ENCODE measurements at places on chromosomes 1 and 21.

GRCh38 chr1:223017291-223017690, 125.8 kb downstream of the TLR5 start:
- no peak for DNase-seq

- no peak for DNase-seq
These were observed 29.1 kb downstream of the PIGP start for GRCh38 chr21:37043818-37044217.

GRCh38 chr1:246008363-246008831, 498.7 kb downstream of the SMYD3 start:
- no peak for DNase-seq

- no peak for DNase-seq
These were observed 40.5 kb upstream of the KRTAP19-8 start for GRCh38 chr21:31078796-31079195.

DNA sequence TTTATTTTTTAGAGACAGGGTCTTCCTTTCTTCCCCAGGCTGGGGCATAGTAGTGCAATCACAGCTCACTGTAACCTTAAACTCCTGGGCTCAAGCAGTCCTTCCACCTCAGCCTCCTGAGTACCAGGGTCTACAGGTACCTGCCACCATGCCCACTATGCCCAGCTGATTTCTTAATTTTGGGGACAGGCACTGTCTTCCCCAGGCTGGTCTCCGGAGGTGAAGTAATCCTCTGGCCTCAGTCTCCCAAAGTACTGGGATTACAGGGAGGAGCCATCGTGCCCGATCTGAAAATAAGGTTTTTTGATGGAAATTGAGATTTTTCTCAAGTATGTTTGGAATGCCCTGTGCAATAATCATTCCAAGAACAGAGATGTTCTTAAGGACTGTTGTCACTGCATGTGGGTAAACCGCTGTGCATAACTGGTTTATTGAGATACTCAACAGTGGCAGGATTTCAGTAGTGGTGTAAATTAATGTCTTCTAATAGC, 934 bp upstream of the MSH4 start:
- no peak for DNase-seq

DNA sequence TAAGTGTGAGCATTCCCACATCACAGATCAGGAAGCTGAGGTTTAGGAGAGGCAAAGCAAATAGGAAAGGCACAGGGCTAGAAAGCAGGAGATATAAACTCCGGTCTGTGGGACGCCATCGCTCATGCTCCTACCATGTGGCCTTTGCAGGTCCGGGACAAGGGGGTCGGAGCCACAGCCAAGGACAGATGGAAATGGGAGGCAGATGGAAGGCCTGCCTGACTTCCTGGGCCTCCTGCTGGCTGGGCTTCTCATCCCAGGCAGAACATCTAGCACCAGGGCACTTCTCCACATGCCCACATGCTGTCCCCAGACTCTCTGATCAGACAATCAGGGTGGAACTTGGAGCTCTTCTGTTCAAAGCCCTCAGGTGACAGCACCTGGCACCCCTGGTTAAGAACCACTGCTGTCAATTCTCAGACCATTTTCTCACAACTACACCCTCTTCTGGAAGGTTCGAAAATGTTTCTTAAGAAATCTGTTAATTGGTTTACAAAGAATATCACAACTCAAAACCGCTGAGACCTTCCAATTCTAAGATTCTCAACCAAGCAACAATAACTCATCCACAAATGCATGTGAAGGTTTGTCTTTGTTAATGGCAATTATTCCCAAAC, 173.3 kb upstream of the EDN2 start:
- no peak for DNase-seq

Data from muscle of leg (tissue), 16 donors.